ENCODE measurements at places on chromosomes 12 and 14.

- no peak for DNase-seq
Observed at GRCh38 chr12:132433641-132434395, 56.1 kb upstream of the FBRSL1 start.

DNA sequence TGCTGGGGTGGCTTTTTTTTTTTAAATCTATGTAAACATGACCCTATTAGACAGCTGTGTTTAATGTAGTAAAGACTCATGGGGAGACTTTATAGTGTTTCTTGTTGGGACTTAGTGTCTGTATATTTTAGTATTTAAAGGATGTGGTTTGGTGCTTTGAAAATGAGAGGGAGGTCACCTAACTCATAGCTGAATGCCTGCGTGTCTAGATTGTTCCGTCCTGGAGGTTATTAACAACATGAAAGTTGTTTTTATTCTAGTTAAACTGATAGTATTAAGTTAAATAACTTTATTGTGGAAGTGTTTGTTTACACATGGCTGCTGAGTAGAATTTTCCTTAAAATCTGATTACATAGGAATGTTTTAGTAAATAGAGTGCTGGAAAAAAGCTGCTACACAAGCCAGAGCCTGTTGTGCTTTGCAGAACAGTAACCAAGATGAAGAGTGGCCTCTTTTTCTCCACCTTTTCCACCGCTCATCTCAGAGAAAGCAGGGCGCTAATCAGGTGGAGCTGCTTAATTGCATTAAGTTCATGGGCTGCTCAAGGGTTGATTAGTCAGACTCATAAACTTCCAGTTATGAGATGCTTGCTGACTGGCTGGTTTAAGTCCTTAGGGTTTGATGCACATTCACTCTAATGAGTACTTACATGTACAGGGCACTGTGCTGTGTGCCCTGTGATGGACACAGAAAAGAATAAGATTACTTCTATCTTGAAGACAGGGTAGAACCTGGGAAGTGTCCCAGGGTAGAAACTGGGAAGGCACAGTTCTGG, 62.7 kb downstream of the FBXO34 start:
- DNase-seq = no peak

DNA sequence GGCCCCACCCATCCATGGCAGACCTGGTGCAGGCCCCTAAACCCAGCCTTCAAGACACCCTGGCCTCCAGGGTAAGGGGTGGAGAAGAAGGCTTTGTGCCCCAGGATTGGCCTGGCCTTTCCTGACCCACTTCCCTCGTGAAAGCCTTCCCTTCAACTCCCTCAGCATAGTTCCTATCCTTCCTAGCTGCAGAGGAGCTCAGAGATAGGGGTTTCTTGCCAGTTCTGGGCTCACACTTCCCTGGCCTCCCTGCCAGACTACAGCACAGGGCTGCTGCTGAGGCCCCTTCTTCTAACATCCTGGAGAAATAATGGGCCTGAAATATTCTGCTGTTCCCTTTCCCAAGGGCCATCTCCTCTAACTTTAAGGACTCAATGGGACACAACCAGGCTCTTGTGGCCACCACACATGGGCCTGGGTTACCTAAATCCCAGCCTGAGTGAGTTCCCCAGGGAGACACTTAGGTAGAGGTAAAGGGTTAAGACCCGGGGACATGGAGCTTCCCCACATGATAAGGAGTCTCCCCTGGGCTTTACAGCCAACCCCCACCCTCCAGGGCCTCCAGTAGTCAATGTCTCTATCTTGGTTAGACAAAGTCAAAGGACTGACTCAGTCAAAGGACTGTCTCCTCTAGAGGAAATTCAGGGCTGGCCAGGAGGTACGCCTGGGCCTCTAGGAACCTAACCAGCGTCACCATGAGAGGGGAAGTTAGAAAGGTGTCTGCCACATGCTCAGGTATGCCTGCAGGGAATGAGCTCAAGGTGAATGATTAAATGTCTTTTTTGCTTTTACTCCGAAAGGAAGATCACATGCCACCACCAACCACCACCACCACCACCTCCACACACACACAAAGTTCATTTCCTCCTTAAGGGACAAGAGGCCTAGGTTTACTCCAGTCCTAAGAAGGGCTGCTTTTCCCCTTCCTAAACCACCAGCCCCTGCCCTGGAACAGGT, 7.1 kb downstream of the ZFP36L1 start:
- no peak for DNase-seq

GRCh38 chr14:54784060-54784459, 118.6 kb downstream of the GCH1 start:
- no peak for DNase-seq

GRCh38 chr12:53313996-53314395, 7.4 kb downstream of the AAAS start:
- no peak for DNase-seq

- DNase-seq = peak; percentile 28
Observed at GRCh38 chr14:50619569-50620141, 48.5 kb downstream of the SAV1 start.

GRCh38 chr14:73870525-73871235, 16.0 kb upstream of the ZNF410 start:
- DNase-seq = no peak

- no peak for DNase-seq
Observed at GRCh38 chr12:85741046-85741445, 95.2 kb downstream of the RASSF9 start.

DNA sequence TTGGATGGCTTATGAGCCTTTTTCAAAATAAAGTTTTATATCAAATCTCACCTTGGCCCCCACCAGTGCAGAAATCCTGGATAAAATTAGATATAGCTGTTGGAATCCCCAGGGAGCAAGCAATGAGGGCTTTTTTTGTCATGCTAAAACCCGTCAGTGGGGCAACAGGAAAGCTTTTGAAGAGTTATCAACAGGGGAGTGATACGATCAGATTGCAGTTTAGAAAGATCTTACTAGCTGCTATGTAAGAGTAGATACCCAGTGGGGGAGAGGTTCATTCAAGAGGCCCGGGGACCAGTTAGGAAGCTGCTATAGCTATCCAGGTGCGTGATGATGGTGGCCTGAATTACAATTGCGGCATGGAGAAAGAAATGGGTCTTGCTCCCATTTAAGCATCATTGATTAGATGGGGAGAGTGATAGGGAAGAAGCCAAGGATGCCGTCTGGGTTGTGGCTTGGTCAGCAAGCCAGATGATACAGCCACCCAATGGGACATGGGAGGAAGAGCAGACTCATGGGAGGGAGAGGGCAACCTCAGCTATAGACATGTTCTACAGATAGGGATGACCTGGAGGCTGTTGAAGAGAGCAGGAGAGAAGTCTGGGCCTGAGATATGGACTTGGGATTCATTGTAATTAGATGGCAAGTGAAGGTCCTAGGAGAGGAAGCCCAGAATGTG, 272.4 kb downstream of the DPF3 start:
- DNase-seq = no peak

DNA sequence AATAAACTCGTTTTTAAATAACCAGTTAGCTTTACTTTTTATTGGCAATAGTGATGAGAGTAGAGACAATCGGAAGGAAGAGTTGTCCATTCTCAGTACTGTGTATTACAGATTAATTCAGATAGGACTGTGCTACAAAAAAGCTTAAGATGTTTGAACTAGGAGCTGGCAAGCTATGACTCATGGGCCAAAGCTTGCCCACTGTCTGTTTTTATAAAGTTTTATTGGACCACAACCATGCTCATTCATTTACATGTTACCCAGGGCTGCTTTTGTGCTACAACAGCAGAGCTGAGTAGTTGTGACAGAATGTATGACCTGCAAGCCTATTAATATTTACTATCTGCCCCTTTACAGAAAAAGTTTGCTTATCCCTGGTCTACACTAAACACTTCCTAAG, 19.4 kb downstream of the GNS start:
- DNase-seq = no peak

- DNase-seq = no peak
Observed at GRCh38 chr12:27109334-27110028, 27.1 kb upstream of the C12orf71 start.

DNA sequence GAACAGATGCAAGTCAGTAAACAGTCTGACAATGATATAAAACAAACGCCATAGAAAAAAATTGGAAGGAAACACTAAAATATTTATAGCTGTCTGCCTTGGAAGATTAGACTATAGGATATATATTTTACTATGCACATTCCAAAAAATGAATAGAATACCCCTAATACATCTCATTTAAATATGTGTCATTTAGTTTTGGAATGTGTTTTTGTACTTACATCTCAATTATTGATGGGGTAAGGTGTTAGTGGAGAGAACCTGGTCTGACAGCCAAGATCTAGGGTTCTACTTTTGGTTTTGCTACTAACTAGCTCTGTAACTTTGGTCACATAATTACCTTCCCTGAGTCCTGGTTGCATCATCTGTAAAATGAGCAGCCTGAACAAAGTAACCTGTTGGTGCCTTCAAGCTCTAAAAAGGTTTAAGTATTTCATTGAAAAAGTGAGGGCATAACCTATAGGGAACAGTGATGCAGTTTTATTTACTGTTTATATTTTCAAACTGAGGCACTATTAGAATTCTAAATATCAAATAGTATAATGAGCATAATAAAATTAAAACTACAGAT, 28.6 kb upstream of the SLC6A13 start:
- DNase-seq = no peak

DNA sequence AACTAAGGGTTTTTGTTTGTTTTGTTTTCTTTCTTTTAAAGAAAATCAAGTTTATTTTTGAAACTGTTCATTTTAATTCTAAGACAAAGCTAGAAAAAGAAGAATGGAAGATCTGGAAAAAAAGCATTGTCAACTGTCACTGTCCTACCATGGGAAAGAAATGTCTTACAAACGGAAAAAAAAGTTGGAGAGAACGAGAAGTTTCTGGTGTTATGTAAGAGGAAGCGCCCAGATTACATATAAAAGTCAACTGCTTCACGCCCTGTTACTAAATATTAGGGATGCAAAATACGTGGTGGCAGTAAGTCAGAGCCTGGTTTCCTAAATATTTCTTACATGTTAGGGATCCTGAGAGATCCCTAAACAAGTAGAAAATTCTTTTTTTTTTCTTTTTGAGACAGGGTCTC, 14.3 kb upstream of the FBXL14 start:
- DNase-seq = no peak

DNA sequence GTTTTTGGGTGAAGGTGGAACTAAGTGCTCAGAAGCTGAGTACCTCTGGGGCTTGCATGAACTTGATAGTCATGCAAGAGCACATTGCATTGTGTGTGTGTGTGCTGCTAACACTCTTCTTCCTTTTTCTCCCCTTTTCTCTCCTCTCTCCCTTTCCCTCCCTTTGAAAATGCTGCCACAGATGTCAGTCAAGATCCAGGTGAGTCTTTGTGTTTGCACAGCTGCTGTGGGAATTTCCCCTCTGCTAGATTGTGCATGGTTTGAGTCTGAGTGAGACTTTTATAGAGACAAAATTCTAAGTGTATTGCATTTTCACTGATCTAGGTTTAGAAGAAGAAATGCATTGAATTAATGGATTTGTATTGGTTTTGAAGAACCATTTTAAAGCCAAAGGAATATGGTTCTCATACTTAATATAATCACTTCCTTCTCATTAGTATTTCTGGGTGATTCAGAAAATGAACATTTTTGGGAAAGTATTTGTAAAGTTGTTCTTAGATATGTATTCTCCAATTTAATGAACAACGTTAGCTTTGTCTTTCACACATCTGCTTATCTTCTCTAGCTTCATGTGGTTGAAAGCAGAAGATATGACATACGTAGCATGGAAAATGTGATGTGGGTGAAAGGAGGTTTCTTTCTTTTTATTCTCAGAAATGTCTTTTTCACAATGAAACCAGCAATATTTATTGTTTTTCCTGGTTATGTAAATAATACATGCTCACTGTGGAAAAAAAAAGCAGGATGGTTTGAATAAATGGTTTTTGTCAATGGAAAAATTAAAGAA, 108.5 kb downstream of the NRXN3 start:
- no peak for DNase-seq

- DNase-seq = no peak
Observed at GRCh38 chr12:75526655-75527511, 15.5 kb upstream of the KRR1 start.

DNA sequence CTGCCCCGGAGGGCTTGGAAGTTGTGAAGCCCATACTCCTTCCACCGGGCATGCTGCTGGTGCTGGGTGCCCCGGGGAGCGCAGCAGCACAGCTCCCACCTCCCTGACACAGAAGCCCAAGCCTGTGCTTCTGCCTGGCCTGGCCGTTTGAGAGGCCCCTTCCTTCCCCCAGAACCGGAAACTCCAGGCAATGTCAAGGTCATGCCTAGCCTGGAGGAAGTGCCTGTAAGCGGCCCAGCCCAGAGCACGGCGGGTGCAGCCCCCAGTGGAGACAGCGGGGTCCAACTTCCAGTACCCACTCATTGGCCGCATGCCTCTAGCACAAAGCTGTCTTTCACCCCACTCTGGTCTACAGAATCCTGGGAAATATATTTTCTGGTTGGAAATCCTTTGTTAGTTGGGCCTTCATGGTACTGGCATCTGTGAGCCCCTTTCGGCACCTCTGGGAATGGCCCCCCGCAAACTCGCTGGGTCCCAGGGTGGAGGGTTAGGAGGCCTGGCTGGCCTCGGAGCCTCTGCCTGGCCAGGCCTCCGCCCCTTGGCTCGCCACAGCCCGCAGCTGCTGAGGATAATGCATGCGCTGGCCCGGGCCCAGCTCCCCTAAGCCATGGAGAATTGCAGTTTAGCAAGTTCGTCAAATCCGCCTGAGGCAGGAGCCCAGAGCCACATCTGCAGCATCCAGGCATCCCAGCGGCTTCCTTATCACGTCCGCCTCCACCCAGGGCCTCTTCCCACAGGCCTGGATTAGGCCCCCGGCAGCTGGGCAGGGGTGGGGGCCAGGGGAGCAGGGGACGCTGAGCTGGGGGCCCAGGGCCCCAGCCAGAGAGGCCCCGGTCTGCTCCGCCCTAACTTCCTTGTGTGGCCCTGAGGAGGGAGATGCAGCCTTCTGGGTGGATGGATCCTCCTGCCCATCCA, 48.9 kb upstream of the DLK1 start:
- DNase-seq = no peak

GRCh38 chr14:38256533-38256840, 594 bp upstream of the CLEC14A start:
- no peak for DNase-seq

DNA sequence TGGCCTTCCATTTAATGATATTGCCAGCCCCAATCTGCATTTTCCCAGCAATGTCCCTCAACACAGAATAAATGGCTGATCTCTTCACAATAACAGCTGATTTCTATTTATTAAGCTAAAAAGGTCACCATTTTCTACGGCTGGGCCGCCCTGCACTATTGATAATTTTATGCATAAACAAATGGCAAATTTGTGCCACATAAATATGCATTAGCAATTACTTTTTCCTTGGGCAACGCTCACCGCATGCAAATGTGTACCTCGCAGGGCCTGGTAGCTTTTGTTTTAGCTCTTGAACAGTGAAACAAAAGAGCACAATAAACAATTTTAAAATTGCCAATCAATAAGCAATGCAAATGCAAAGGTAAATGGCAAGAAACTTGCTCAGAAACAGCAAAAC, 331.9 kb upstream of the SOX5 start:
- DNase-seq = no peak

GRCh38 chr14:63039866-63040265, 5.4 kb downstream of the KCNH5 start:
- DNase-seq = no peak

GRCh38 chr12:55017416-55017925, 2.3 kb upstream of the NEUROD4 start:
- DNase-seq = no peak
